ENCODE measurements at places on chromosomes 5 and 9. TPM values are rescaled to one million over a fixed set of nuclear protein-coding genes. Genes with fewer than 3 reads are reported as not detected.

DNA sequence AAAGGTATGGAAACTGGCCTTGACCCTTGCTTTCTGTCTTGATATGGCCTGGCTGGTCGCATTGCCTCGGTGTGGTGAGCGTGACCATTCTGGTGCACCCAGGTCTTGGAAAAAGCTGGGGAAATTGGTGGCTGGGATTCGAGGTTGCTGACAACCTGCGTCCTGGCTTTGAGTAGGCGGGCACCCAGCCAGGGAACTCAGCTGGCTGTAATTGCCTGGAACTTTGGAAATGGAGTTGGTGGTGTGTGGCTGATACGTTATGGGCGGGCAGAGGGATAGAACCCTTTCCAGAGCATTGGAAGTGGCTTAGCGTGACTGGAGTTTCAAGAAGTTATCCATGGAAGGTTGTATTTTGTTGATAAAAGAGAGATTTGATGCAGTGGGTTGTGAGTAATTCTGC lies 35.2 kb downstream of the KCNMB1 start:
- peak; percentile 68 for DNase-seq

DNA sequence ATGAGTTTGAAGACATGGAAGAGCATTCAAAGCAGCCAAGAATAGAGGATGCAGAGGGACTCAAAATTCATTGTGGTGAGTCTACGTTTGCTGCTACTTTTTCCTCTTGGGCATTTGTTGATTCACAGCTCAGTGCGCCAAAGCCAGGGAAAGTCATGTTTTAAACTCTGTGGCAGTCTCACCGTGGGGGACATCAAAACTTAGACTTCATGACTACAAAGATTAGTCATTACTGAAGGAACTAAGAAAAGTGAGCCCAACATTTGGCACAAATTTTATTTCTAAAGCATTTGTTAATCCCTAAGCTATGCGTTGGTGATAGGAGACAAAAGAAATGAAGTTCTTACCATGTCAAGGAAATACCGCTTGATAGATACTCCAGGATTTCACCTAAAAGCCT lies 73.7 kb upstream of the MTAP start:
- no peak for DNase-seq

PDLIM4 gene
- 5.2 TPM for total RNA-seq

- no peak for DNase-seq
Observed at GRCh38 chr9:102164247-102164646, 425.8 kb upstream of the GRIN3A start.

APBA1 gene
- total RNA-seq = 2.0 TPM

GRCh38 chr5:54742417-54742891 lies 224.9 kb downstream of the SNX18 start:
- DNase-seq = no peak

MAN1B1 gene
- total RNA-seq = 20.3 TPM

DNA sequence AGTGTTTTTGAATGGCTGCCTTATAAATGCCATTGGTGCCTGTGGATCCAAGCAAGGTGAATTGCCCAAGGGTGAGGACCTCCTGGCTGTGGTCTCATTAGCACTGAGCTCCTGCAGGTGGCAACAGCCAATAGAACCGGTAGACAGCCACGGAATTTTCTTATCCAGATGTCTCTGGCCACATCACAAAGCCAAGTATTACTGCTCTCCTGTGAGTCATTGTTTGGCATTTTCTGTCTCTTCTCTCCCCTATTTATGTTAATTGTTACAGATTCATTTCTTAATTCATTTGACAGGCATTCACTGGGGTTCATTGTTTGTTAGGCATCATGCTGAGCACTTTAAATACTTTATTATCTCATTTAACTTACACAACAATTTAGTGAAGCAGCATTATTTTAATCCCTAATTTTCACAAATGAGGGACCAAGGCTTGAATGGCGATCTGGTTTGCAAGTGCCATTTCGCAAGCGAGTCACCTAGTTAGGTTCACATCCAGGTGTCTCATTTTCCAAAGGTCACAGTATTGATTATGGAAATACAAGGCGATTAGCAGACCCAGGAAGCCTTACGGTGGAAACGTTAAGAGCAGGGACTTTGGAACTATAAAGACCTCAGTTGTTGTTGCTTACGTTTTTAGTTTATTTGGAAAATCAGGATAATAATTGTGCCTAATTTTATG lies 58.2 kb upstream of the DPYSL3 start:
- no peak for DNase-seq

DNA sequence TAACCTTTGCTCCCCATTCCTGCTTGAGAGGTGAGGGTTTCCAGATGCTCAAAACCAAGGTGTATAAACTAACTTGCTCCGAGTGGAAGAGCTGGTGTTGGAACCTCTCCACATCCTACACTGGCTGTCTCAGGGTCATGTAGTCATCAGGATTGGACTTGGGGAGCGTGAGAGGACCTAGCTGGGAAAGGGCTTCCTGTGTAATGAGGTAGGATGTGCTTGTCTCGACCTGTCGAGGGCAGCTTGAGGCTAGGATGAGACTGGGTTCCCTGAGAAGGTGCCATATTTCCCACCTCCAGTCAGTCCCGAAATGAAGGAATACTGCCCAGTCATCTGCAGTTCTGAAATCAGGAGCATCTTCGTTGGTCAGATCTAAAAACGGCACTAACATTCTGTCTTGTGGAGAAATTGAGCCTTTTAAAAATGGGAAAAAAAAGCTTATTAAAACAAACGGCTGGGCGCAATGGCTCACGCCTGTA lies 1.3 kb downstream of the CCNI2 start:
- DNase-seq = no peak

GRCh38 chr9:26132746-26133312 lies 454.6 kb upstream of the TUSC1 start:
- no peak for DNase-seq

DNA sequence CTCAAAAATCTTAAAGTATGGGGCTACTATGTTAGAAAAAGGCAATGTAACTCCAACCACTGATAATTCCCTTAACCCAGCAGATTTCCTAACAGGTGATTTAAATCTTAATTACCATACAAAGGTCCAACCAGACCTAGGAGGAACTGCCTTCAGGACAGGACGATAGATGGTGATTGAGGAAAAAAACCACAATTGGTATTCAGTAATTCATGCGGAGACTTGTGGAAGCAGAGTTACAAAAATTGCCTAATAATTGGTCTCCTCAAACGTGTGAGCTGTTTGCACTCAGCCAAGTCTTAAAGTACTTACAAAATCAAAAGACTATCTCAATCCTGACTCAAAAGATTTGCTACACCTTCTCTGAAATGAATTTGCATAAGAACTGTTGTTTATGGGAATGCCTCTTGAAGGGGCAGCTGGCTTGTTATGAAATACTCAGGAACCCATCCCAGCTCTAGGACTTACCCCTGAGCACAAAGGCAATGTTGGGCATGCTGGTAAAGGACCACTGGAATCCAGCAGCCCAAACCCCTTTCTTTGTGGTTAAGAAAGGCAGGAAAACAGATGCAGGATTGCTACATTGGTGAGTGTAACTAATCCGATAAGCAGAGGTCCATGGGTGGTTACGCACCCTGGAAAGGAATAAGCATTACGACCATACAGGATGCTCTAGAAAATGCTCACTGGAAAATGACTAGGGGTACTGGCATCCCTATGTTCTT lies 26.7 kb upstream of the EPB41L4A start:
- no peak for DNase-seq

DNA sequence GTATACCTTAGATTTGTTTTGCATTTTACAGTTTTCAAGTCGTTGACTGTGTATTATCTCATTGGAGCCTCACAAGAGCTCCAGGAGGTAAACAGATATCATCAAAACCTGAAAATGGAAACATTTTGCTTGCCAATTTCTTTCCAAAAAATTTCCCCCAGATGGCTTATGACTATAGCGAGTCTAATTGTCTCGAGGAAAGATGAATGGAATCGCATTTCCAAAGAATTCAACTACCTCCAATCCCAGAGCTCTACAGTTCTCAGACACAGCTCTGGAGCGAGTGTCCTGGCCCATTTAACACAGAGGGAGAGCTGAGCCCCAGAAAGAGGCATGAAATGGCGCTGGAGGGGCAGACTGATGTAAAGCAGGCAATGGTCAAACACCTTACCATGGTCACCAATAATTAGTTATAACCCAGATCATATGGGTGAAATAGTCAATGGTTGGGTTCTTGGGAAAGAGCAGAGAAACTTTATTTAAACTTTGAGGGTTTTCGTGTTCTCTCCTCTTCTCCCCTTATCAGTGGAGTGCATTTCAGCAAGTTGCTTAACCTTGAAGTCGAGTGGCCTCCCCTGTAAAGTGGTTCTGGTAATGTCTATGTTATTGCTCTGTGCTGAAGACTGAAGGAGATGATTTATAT lies 168.2 kb downstream of the ZDHHC21 start:
- DNase-seq = no peak

GRCh38 chr9:30039712-30040111 lies 2344.7 kb upstream of the ACO1 start:
- no peak for DNase-seq

- no peak for DNase-seq
Observed at GRCh38 chr5:117623042-117623805, 1048.6 kb upstream of the SEMA6A start.

GPR151 gene
- total RNA-seq = not detected

INSYN2B gene
- total RNA-seq = 0.30 TPM

- DNase-seq = no peak
Observed at GRCh38 chr9:124629600-124629999, 122.4 kb upstream of the NR5A1 start.

DNA sequence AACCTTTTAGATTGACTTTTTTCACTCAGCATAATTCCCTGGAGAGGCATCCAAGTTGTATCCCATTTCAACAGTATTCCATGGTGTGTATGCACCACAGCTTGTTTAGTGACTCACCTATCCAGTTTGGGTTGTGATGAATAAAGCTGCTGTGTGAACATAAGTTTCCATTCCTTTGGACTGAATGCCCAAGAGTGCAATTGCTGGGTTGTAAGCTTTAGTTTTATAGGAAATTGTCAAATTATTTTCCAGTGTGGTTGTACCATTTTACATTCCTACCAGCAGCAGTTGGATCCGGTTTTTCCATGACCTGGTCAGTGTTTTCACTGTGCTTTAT lies 60.9 kb upstream of the TMED7 start:
- no peak for DNase-seq

DNA sequence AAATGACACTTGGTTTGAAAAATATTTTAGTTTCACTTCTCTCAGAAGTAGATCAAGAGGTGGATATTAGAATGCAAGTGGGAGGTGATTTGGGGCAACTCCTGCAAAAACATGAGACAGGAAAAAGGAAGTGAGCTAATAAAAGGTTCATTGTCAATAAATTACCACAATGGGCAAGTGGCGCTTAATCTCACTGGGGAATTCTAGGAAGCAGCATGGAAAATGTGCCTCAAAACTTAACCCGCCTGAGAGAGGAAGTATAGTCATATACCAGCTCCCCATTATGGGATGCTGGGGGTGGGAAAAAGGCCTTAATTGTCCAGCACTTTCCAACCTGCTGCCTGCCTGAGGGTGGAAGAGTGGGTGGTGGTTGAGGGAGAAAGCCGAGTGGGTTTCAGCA lies 204.1 kb downstream of the ELAVL2 start:
- DNase-seq = no peak

RAI14 gene
- 10.5 TPM for total RNA-seq

MCTP1 gene
- 7.1 TPM for total RNA-seq

PCDHGA11 gene
- 5.1 TPM for total RNA-seq

- no peak for DNase-seq
Observed at GRCh38 chr9:137234758-137235423, 4.2 kb downstream of the SLC34A3 start.

DNA sequence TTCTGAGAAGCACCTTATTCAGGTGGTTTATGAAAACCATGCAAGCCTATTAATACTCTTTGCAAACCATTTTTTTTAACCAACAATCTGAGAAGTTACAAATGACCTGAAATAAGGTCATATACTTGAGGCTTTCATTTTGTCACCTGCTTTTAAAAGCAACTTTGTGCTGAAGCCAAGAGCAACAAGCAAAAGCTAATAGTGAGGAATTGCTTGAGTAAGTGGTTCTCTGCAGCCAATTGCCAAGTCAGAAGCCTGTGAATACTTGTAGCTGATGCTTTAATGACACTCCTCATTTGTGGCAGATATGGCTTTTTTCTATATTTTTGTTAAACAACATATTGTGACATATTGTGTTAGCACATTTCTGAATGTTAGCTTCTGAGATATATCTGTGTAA lies 126.7 kb upstream of the ZNF608 start:
- DNase-seq = no peak

TMOD1 gene
- total RNA-seq = 192 TPM

DNA sequence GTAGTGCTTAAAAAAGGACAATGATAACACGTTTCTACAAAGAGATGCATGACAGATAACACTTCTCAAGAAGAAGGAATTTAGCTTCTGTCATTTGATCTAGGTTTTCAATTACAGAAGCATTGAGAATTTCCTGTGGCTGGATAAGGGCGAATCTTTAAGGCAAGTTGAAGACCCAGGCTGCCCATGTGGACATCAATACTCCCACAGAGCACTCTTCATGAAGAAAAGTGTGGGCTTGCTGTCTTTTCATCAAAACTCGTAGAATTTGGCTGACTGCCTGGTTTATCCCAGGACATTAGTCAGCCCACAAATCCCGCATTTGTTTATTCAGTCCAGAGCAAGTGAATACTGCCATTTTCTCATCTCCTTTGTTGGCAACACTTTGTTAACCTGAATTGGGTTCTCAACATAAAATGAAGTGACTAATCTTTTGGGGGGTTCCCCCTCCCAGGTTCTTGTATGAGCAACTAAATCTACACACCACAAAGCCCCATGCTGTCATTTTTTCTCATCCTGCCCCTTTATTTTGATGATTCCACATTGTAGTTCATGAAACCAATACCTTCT lies 43.4 kb upstream of the CDKN2B start:
- DNase-seq = no peak

GRCh38 chr5:18312016-18312415 lies 677.8 kb downstream of the TAF11L14 start:
- no peak for DNase-seq

GRCh38 chr5:154830219-154830595 lies 20.2 kb downstream of the FAXDC2 start:
- no peak for DNase-seq

IRX1 gene
- total RNA-seq = 0.65 TPM

DNA sequence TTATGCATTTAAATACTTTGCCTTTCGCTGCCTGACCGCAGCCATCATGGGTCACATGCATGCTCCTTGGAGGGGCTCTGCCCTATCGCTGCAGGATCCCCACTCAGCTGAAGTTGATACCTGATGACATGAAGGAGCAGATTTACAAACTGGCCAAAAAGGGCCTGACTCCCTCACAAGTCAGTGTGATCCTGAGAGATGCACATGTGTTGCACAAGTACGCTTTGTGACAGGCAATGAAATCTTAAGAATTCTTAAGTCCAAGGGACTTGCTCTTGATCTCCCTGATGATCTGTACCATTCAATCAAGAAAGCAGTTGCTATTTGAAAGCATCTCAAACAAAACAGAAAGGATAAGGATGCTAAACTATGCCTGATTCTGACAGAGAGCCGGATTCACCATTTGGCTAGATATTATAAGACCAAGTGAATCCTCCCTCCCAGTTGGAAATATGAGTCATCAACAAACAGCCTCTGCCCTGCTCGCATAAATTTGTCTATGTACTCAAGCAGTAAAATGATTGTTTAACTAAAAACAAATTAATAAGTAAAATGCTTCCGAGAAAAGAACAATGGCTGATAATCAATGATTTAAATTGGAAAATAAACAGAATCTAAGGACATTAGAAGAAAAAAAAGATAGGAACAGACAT lies 41.6 kb upstream of the PPP2CA start:
- no peak for DNase-seq

SLC6A7 gene
- not detected for total RNA-seq

GRCh38 chr5:129051283-129051682 lies 43.3 kb upstream of the ISOC1 start:
- no peak for DNase-seq

Measured in Right ventricle myocardium superior (tissue), 1 donor.